ENCODE measurements at places on chromosomes 5 and 9.

GRCh38 chr5:72818866-72819534, 2.5 kb downstream of the TNPO1 start:
- peak; percentile 44 for DNase-seq

DNA sequence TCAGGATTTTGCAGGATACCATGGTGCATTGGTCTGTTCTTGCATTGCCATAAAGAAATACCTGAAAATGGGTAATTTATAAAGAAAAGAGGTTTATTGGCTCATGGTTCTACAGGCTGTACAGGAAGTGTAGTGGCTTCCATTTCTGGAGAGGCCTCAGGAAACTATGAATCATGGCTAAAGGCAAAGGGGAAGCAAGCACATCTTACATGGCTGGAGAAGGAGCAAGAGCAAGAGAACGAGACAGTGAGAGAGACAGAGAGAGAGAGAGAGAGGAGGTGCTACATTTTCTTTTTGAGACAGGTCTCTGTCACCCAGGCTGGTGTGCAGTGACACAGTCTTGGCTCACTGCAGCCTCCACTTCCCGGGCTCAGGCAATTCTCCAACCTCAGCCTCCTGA, 43.9 kb downstream of the P4HA2 start:
- DNase-seq, result no peak

DNA sequence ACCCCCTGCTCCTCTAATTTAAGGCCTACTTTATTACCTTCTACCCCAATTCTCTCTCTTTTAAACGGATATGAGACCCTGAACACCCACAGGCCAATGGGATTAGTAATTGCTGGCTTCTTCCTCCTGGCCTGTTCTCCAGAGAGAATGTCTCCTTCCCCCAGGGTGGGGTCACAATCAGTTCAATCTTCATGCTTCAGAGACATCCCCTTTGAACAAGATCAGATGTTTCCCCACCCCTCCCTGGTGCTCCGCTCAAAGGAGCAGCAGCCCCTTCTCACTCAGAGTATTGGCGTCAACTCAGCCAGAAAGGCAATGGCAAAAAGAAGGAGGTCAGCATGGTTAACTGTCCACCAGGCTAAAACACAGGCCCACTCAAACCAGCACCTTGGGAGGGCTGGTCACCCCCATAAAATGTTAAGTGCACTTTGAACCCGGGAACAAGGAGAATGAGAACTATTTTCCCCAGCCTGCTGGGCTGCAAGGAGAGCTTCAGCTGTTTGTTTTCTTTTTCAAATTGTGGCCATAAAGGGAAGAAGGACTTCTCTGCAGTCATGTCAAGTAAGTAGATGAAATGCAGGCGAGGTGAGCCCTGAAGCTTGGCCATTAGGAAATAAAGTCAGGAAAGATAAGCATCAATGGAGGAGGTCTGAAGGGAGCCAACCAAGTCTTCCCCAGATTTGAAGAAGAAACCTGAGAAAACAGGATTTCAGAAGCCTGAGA, 20.1 kb downstream of the LHFPL2 start:
- no peak for DNase-seq

GRCh38 chr5:15496886-15497285, 3.1 kb upstream of the FBXL7 start:
- no peak for DNase-seq

- no peak for DNase-seq
These were observed 10.1 kb upstream of the PLPPR1 start for GRCh38 chr9:101018467-101018866.

- DNase-seq, result no peak
These were observed 38.4 kb downstream of the LHFPL2 start for GRCh38 chr5:78610163-78610583.
